Diencephalon (tissue), 1 donor: ENCODE measurements at places on chromosomes 6 and 20. TPM values are rescaled to one million over a fixed set of nuclear protein-coding genes. Genes with fewer than 3 reads are reported as not detected.

The RFX6 gene
- total RNA-seq: not detected

The OXT gene
- total RNA-seq: 46.4 TPM

The LIN28B gene
- total RNA-seq: 4.2 TPM

The IPCEF1 gene
- 13.6 TPM for total RNA-seq

The MARCKS gene
- 386 TPM for total RNA-seq

The IFT52 gene
- 76.4 TPM for total RNA-seq
